ENCODE measurements at places on chromosomes 1 and 21. TPM values are rescaled to one million over a fixed set of nuclear protein-coding genes. Genes with fewer than 3 reads are reported as not detected.

DNA sequence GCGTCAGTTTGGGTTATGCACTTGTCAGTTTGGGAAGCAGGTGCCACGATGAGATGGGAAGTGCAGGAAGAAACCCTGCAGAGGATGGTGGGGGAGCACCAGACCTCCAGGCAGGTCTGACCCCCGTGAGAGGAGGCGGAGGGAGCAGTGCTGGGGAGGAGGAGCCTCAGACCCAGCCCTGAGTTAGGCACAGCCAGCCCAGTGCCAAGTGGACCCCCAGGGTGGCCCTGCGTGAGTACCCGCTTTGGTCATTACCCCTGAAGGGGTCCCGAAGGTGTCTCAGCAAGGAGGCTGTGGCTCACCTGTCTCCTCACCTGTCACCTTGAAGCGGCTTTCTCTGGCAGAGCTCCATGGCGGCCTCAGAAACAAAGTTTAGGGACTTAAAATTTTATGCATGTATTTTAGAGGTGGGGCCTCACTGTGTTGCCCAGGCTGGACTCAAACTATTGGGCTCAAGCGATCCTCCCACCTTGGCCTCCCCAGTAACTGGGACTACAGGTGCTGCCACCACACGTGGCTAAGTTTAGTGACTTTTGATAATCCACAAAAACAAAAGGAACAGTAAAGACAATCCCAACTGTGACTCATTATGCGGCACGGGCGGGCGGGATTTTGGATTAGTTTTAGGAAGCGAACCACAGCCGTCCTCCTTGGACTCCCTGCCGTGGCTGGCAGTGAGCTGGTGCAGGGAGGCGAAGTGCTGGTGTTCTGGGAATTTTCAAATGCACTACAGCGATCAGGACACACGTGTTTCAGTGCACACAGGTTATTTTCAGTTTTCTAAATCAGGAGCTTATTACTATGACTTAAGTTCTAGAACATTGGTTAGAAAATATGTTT lies 4.7 kb downstream of the AGPAT3 start:
- DNase-seq: no peak

DNA sequence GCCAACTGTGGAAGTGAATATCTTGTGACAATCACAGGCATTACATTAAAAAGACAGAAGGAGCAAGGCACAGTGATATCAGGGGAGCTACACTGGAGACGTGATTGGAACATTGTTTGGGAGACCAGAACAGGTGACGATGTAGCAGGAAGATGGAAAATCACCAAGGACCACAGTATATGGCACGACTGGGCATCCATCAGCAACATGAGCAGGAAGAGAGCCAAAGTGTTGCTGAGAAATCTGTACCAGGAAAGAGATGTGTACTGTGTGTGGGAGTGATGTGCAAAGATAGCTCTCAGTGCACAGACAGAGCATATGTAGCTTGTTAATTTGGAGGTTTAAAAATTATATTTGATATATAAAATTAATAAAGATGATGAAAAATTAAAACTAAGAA lies 790.6 kb upstream of the ADGRL2 start:
- no peak for DNase-seq

- DNase-seq: no peak
These were observed 31.7 kb downstream of the EDN2 start for GRCh38 chr1:41452704-41453290.

- no peak for DNase-seq
These were observed 59.9 kb downstream of the WARS2 start for GRCh38 chr1:119080586-119080985.

DNA sequence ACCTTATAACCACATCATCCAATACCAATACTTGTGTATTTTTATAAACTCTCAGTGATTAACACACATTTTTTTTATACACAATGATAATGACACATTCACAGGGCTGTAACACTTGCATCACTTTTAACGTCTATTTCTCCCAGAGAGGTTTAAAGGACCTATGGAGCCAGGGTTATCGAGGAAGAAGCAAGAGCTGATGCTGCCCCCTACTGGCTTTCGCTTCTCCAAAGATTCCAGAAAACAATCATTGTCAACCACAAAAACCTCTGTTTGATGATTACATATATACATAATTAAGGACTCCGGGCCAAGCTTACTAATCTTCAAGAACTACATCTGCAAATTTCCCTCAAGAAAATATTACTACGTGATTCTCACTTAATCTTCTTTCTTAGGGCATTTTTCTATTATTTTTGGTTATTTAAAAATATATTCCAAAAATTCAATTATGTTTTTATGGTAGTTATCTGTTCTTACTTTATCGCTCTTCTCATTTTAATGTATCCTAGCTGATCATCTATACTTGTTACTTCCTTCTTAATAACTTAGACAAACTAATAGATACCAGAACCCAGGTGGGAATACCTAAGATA lies 214.5 kb downstream of the VAV3 start:
- DNase-seq: peak; percentile 47

DNA sequence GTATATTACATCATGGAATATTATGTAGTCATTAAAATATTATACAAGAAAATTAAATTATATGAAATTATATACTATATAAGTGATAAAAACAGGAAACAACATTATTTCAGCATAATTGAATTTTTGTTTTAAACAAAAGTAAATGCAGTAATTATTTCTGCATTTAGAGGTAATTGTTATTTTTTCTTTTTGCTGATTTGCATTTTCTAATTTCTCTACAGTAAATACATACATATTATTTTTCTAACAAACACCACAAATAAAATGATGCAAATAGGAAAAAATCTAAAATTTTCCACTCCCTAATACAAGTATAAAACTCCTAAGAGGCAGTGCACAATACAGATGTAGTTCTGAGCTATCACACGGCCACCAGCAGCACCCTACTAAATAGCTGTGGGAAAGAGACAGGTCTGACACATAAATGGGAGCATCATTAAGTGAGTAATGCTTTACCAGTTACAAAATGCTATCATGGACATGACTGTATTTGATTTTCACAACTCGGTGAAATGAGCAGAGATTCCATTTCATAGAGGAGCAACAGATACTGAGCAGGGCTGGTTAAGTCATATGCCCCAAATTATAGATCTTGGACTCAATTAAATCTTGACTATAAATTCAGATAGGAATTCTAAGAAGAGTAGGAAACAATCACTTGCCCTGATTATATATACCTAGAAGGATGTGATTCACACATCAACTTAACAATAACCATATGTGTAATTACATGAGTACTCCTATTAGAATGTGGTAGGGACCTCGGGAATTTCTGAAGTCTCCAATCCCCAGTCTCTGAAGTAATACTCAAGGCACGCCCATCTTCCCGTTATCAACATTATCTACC lies 49.0 kb downstream of the NRIP1 start:
- DNase-seq: no peak

- no peak for DNase-seq
These were observed 22.2 kb upstream of the KCNJ15 start for GRCh38 chr21:38234395-38235142.

GRCh38 chr1:30325085-30325935 lies 398.1 kb downstream of the MATN1 start:
- no peak for DNase-seq

CD5L gene
- 0.27 TPM for total RNA-seq

GRCh38 chr1:210792250-210793102 lies 341.5 kb downstream of the KCNH1 start:
- DNase-seq: no peak

GRCh38 chr1:81409262-81409661 lies 391.5 kb upstream of the ADGRL2 start:
- DNase-seq: no peak

DNA sequence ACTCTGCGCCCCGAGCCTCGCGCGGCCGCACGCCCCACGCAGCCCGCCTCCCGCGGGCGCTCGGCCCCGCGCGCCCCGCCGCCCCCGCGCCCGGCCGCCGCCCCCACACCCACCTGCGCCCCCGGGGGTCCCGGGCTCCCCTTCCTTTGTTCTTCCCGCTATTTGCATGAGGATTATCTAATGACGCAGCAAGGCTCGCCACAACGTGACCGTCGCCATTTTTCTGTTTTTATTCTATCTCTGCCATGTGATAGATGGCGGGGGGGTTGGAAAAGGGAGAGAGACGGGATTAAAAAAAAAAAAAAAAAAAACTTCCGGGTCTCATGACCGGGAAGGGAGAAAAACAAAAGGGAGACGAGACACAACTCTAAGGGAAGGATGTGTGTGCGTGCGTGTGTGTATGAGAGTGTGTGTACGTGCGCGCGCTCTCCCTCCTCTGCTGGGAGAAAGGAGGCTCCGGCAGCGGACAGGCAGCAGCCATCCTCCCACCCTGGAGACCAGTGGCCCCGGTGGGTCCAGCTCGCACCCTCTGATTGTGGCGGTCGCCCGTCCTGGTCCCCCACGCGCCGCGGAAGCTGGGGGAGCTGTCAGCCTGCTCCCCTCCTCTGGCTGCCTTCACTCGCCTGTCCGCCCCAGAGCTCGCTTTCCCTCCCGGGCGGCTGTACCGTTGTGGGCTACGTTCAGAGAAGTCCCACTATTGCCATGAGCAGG lies 80.4 kb upstream of the AK4 start:
- peak; percentile 65 for DNase-seq

GBP7 gene
- not detected for total RNA-seq

DNA sequence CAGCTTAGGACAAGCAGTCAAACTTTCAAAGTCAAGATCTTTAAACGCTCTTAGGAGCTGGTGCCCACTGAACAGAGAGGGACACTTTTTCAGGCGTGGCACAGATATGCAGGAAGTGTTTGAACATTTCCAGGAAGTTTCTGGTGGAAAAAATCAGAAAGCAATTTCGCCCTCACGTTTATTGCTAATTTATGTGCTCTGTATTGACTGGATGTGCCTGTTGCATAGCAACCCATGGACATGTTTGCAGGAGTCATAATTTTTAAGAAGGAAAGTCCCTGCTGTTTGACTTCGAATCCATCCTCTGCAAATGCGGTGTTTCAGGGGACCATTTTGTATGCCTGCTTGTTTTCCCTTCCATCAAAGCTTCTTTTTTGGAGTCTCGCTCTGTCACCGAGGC lies 239.9 kb upstream of the IRF2BP2 start:
- peak; percentile 39 for DNase-seq

DNA sequence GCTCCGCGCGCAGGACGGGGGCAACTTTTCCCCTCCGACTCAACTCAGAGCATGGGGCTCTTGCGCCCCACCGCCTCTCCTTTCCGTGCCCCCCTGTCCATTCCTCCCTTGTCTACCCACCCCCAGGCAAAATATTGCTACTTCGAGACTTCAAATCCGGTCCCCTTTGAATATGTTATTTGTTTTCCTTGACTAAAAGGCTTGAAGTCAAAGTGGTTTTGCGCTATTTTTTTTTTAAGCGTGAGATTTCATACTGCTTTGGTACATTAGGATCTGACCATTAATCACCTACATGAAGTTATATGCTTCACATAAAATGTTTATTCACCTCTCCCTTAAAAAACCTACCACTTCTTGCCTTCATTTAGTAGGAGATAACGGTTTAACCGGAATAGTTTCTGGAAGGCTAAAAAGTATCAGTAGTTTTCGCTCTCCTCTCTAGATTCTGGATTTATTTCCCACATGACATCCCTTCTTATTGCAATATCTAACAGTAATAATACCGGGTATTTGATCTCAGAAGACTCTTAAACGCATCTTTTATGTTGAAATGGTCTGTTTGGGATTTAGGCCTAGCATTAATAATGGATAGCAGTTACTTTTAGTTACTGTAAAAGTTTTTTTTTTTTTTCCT lies 1.6 kb downstream of the NFIA start:
- DNase-seq: no peak

- peak; percentile 68 for DNase-seq
These were observed 3.4 kb downstream of the KIF21B start for GRCh38 chr1:201020040-201020591.

DNA sequence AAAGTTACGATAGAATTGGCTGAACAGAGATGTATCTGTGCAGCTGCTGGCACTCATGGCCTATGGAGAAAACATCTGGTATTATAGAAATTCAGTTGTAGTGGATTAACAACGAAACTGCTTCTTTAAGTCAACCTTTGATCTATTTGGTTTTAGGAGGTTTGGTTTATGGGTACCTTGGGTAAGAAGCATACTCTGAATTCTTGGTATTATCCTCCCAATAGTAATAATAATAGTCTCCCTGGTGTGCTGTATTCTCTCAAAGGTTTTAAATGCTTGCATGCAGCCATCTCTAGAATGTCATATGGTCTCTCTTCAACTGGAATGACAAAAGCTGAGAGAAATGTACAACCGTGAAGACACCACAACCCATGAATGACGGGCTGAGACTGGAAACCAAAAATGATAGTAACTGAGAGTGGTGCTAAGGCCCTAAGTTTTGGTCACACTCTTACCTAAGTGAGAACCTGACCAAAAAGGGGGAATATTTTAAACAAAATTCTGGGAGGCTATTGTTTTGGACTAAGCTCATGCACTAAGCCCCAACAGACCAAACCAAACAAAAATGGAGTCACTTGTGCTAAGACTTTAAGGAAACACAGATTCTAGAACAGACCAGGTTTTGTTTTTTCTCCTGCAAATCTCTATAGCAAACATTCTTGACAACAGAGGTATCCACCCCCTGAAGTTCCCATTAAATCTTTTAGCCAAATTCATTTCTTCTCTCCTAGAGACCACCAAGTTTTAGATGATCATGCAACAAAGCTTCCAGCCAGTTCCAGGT lies 17.6 kb upstream of the TMEM61 start:
- DNase-seq: no peak

- DNase-seq: no peak
These were observed 21.3 kb downstream of the GPSM2 start for GRCh38 chr1:108897865-108898720.

HES2 gene
- 34.0 TPM for total RNA-seq

DNA sequence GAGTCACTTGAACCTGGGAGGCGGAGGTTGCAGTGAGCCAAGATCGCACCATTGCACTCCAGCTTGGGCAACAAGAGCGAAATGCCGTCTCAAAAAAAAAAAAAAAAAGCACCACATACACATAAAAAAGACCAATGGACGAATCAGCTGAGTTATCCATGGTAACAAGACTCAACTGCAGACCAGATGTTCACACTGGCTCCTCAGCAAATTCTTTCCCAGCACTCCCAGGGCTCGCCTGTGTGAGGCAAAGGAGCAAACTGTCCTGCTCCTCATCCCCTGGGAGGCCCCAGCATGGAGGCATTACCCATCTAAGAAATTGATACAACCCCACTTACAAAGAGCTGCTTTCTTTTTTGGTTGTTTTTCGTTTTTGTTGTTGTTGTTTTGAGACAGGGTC lies 3.1 kb downstream of the TMEM234 start:
- no peak for DNase-seq

GRCh38 chr1:101278238-101278637 lies 41.4 kb downstream of the S1PR1 start:
- no peak for DNase-seq

LCE2C gene
- total RNA-seq: not detected

DNA sequence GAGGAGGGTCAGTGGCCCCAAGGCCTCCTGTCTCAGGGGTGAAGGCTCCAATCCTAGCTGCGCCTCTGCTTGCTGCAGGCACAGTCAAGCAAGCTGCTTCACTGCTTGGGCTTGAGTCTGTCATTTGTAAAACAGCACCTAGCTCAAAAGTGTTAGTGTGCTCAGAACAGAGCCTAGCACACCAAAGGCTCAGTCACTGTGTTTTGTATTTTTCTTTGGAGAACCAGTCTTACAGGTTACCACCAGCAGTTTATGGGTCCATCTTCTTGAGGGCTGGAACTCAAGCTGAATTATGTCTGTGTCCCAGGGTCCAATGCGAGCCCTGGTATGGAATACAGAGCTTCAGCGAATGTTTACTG lies 113.6 kb downstream of the DMRTB1 start:
- DNase-seq: no peak
